ENCODE measurements at places on chromosomes 11 and 22.

DNA sequence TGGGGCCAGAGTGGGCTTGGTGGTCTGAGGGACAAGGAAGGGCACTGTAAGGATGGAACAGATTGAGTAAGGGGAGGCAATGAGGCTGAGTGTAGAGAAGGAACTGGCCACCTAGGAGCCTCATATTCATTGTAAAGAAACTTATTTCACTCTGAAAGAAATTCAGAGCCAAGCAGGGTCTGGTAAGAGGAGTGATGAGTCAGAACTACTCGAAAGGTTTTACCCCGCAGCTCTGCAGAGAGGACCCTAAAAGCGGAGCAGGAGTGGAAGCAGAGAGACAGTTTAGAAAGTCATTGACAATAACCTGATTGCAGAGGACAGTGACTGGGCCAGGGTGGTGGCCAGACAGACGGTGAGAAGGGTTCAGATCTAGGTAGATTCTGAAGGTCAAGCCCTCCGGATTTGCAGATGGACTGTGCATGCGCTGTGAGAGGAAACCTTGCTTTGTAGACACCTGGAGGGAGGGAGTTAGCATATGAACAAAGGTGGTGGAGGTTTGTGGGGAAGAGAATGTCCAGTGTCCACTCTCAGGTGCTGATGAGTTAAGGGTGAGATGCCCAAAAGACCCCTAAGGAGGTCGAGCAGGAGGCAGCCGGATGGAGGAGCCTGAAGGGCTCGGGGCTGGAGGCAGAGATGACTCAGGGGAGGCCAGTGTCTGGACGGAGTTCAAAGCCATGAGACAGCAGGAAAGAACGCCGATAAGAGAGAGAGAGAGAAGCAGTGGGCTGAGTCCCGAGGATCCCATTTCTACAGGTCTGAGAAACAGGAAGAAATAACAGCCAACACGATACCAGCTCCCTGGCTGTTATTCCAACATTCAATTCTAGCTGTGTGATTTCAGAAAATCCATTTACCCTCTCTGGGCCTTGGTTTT, 546.0 kb downstream of the BRD1 start:
- DNase-seq: no peak

DNA sequence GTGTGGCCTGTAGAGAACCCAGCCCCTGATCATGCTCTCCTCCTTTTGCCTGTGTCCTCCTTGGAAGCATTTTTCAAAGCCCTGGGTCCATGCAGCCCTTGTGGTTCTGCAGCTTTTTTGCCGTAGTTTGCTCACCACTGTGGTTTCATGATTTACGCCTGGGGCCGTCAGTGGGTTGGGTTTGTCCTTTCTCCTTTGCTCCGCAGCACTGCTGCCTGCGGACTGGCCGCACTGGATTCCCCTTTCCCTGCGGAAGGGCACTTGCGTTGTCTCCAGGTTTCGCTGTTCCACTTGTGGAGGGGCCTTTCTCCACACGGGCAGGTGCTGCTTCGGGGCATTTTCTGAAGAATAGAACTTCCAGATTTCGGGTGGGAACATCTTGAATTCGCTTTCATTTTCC, 1260.9 kb downstream of the BRD1 start:
- no peak for DNase-seq

DNA sequence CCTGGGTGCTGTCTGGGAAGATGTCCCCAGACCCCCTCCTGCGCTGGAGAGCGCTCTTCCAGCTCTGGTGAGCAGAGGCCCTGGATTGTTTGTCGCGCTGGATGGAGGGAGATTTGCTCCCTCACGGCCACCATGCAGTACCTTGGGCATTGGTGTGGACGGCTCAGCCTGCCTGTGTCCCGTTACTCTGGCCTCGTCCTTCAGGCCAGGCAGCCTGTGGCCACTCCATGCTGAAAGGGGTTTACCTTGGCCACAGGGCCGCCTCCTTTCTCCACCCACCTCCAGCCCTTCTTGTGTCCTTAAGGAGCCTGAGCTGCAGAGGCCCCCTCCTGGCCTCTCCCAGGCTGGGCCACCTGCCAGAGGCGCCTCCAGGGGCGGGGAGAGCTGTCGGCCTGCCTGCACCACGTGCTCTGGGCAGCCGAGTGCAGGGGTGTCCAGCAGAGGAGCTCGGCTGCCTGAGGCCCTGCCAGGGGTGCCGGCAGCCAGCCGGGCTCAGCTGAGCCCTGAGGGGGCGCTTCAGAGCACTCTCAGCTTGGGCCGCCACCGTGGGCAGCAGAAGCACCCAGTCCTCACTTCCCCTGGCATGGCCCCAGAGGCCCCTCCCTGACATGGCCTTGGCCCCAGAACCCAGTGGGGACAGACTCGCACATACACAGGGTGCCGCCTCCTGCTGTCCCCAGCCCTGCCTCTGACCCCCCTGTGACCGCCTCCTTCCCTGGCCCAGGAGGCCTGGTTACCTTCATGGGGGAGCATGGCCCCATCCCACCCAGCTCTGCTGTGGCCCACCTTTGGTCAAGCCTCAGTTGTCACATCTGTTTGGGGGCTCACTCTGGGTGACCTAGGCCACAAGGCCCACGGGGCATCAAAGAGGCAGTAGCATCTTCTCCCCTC, 3.4 kb downstream of the CCND1 start:
- peak; percentile 87 for DNase-seq

DNA sequence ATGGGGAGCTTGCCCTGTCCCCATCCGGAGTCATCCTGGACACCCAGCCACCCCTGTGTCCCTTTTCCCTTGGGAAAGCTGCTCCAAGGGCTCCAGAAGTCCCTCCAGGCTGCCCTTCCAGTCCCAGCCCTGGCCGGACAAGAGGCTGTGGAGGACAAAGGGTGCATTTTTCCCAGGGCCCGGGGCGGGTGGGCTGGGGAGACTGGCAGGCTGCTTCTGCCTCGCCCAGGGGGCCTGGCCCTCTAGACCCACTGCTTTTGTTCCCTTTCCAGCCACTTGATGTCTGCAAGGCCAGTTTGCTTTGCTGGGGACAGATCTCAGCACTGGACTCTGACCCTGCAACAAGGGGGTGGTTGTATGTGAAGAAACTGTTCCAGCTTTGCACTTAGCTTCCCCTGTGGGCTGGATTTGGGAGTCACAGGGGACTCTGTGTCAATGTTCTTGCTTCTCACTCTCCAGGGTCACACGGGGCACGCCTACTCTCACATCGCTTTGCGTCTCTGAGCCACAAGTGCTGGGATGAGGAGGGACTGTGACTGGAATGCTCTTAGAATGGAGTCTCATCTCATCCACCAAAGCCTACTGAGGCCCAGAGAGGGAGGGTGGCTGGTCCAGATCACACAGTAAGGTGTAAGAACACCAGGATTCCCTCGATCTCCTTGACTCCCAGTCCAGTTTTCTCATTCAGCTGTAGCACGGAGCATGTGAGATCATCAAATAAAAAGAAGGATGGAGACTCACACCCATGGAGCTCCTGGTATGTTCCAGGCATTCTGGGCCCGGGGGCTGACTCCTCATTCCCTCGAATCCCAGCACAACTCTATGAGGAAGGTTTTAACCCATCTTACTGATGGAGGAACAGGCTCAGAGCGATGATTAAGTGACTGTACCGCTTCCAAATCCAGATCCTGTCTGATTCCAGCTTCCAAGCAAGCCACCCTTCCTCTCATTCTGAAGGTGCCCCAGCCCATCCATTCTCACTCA, 59.9 kb downstream of the FBXO7 start:
- no peak for DNase-seq

GRCh38 chr11:3684819-3685172, 13.6 kb upstream of the CHRNA10 start:
- DNase-seq: no peak

- DNase-seq: no peak
Measured at GRCh38 chr11:134449713-134450112, 37.7 kb upstream of the B3GAT1 start.

- DNase-seq: no peak
Measured at GRCh38 chr11:114078423-114078822, 18.9 kb downstream of the ZBTB16 start.

DNA sequence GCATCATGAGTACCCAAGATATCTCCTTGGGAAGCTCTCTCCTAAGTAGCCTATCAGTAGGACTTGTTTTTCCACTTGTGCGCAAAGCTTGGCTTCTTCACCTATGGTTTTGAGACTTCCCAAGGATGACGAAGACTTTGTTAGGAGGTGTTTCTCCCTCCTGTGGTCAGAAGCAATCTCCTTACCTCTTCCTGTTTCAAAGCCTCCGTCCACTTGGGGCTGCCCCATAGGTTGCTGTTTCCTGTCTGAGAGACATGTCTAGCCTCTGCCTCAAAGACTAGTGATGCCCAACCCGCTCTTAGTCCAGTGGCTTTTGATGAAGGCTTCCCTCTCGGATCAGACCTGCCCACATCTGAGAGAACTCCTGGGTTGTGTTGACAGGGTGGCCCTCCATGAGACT, 92.9 kb downstream of the TRAF6 start:
- no peak for DNase-seq

DNA sequence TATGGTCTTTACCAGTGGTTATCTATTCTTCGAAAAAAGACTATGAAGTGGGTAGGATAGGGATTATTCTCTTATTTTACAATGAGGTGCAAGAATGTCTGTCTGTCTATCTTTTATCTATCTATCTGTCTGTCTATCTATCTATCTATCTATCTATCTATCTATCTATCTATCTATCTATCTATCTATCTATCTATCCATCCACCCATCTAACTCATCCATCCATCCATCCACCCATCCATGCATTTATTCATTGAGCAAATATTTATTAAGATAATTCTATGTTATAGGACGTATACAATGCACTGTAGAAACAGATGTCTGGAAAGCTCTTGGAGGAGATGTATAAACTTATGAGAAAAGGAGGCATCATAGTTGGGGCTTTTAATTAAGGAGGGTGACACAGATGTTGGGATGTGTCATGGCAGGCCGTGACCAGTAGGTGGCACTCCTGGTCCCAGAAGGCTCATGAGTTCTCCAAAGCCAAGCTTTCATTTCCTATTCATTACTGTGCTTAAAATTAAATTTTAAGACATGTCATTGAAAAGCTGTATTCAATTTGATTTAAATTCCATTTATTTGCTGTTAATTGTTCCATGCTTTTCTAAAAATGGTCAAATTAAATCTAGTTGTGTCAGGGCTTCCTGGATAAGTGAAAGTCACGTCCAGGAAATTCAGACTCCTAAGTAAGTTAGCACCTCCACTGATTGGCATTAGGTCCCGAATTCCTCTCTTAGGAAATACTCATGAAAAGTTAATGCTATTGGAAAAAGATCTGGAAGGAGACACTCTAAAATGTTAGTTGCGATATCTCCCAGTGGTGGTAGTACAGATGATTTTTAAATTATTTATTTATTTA, 19.0 kb upstream of the E2F8 start:
- peak; percentile 63 for DNase-seq

GRCh38 chr11:46672381-46672839, 28.0 kb downstream of the ARHGAP1 start:
- no peak for DNase-seq

DNA sequence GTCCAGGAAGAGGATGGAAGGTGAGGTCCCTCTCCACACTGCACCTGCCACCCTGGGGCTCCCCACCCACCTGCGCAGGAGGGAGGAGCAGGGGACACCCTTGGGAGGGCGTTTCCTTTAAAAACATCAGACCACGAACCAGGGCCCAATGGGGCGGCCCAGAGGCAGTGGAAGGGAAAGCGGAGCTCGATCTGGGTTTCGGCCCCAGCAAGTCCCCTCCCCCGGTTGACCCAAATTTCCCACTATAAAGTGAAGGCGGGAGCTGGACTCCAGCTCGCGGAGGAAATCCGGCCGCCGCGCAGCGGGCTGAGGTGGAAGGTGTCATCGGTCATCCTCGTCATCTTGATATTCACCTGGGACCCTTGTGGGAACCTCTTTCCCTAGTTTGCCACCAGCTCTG, 99.3 kb downstream of the WNT7B start:
- no peak for DNase-seq

- no peak for DNase-seq
Measured at GRCh38 chr22:19811211-19811621, 43.5 kb downstream of the GNB1L start.

GRCh38 chr11:68714060-68714856, 29.9 kb downstream of the GAL start:
- DNase-seq: no peak

DNA sequence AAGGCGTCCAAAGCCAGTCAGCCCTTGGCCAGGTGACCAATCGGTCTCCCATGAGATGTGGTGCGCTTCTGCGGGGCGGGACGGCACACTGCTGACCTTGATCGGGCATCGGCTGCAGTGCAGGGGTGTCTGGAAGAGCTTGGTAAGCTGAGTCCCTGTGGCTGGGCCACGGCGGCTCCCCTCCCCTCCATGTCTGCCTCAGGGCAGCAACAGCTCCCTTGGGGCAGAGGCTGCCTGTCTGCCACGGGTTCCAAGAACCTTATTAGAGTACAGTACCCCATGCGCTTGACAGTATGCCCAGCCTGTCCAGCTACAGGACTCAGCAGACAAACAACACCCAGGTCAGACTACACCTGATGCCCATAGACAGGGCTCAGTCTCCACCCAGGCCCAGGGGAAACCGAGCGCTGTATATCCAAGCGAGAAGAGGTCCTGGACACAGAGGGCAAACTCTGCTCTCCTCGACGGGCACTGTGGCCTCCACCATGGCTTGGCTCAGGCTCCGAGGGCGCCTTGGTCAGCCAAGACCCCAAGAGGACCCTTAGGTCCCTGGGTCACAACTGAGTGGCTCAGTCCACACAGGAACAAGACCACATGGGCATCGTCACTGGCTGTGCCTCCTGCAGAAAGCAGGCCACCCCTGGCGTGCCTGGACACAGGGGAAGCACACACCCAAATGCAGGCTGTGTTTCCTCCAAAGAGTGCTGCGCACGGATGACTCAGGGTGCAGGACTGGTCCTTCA, 18.9 kb downstream of the TSPAN32 start:
- no peak for DNase-seq

DNA sequence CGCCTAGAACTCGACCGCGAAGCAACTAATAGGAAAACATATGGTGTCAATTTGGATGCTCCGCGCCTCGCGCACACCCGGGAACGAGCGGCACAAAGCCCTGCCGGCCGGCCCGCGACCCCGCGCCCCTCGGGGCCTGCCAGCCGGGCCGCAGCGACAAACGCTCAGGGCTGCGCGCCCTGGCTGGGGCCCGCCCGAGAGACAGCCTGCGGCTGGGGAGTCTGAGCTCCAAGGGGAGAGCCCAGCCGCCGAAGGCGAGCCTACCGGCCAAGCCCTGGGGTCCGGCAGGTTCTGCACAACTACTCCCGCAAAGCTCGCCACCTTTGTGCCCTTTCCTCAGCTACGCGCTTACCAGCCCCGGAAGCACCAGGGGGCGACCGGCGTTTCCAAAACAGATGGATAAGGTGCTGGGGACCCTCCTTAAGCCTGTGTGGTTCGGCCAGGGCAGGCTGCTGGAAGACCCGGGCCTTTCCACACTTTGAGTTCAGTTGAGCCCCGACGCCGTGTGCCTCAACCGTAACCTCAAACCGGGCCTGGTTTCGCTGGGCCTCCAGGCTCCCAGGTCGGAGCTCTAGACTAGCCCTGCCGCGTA, 6.0 kb downstream of the PAX6 start:
- DNase-seq: no peak

- no peak for DNase-seq
Measured at GRCh38 chr11:35042913-35043312, 96.1 kb upstream of the CD44 start.

Measured in fibroblast of mammary gland (primary cell).